Omental fat pad (tissue), 4 donors: ENCODE measurements at places on chromosomes 16 and 17. TPM values are rescaled to one million over a fixed set of nuclear protein-coding genes. Genes with fewer than 3 reads are reported as not detected.

The B4GALNT2 gene
- total RNA-seq, result not detected

The ELMO3 gene
- total RNA-seq, result 2.6 TPM

The OR2C1 gene
- not detected for total RNA-seq

- DNase-seq, result no peak
These were observed 134.2 kb downstream of the ABCA8 start for GRCh38 chr17:68820825-68821481.

- DNase-seq, result no peak
These were observed 313.1 kb upstream of the TNRC6C start for GRCh38 chr17:77645072-77646045.

- DNase-seq, result no peak
These were observed 8.1 kb upstream of the ABCA5 start for GRCh38 chr17:69335058-69335457.

- DNase-seq, result no peak
These were observed 1.4 kb downstream of the TMEM97 start for GRCh38 chr17:28320215-28321061.

- no peak for DNase-seq
These were observed 26.1 kb downstream of the UBE2O start for GRCh38 chr17:76426853-76427252.

DNA sequence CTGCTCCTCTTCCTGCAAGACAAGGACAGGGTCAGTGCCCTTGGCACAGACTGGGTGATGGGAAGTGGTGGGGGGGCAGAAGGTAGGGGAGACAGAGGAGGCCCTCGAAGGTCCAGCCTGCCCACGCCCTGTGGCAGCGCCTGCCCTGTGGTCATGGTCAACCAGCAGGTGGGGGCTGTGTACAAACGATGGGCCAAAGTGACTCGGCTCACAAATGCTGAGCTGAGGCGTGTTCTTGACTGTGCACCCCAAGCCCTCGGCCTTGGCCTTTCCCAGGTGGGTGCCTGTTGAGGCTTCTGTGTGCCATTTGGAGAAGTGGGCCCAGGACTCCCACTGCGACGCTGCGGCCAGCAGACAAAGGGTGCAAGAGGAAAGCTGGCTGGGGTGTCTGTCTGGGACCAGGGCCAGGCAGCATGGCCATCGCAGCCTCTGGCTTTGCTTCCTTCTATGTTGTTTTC lies 22.6 kb downstream of the MXRA7 start:
- no peak for DNase-seq
